A549 treated with Mapracorat at 1 μM for 4 hours (cell line): ENCODE measurements at places on chromosomes 2 and 18. TPM values are rescaled to one million over a fixed set of nuclear protein-coding genes. Genes with fewer than 3 reads are reported as not detected.

The LYG2 gene
- not detected in 5 replicates for total RNA-seq

The DNAH7 gene
- 0.84 to 1.3 TPM (median 1.0 TPM) in 5 replicates for total RNA-seq

The MYOM1 gene
- total RNA-seq, result 0.08 to 0.59 TPM (median 0.30 TPM) in 5 replicates

The IL1F10 gene
- not detected in 5 replicates for total RNA-seq

The SDC1 gene
- 148 to 201 TPM (median 187 TPM) in 5 replicates for total RNA-seq

The SLC4A3 gene
- total RNA-seq, result 2.6 to 3.9 TPM (median 3.0 TPM) in 5 replicates

The LTBP1 gene
- 19.2 to 32.6 TPM (median 29.6 TPM) in 5 replicates for total RNA-seq

The C2orf80 gene
- not detected in 5 replicates for total RNA-seq

The GPBAR1 gene
- 0.09 to 0.42 TPM (median 0.28 TPM) in 5 replicates for total RNA-seq

The DSG1 gene
- total RNA-seq, result not detected in 5 replicates

The UGT1A3 gene
- 0.10 to 0.31 TPM (median 0.26 TPM) in 3 of 5 replicates, not detected in the others for total RNA-seq

The IL37 gene
- total RNA-seq, result not detected in 5 replicates

The CHRNG gene
- not detected in 5 replicates for total RNA-seq

The GPR35 gene
- 0.50 to 1.1 TPM (median 0.67 TPM) in 5 replicates for total RNA-seq

The ELOA2 gene
- not detected in 5 replicates for total RNA-seq

The MAP4K3 gene
- 16.2 to 20.4 TPM (median 18.5 TPM) in 5 replicates for total RNA-seq

The MEP1B gene
- total RNA-seq, result 0.05 TPM in 1 of 5 replicates, not detected in the others

The SLC30A3 gene
- total RNA-seq, result 2.1 to 4.0 TPM (median 3.3 TPM) in 5 replicates
